Keratinocyte (primary cell): ENCODE measurements at places on chromosomes 16 and 17.
A peak's percentile ranks its signal among the peaks of the same experiment; 100 is the strongest.

- H3K4me3 ChIP-seq = no peak overlapping the region
- H3K27me3 ChIP-seq = no peaks in the 10 kb centered on the region
- no peak for DNase-seq
Observed at GRCh38 chr16:80667925-80668324, 127.1 kb downstream of the DYNLRB2 start.

GRCh38 chr17:58187063-58187462, 5.5 kb upstream of the EPX start:
- peaks cover 15% of the 10 kb centered on the region for H3K4me1 ChIP-seq
- peaks cover 4% of the 10 kb centered on the region for H3K27me3 ChIP-seq
- no peaks in the 10 kb centered on the region for H3K36me3 ChIP-seq
- no peak for DNase-seq
- no peak overlapping the region for H3K4me3 ChIP-seq

DNA sequence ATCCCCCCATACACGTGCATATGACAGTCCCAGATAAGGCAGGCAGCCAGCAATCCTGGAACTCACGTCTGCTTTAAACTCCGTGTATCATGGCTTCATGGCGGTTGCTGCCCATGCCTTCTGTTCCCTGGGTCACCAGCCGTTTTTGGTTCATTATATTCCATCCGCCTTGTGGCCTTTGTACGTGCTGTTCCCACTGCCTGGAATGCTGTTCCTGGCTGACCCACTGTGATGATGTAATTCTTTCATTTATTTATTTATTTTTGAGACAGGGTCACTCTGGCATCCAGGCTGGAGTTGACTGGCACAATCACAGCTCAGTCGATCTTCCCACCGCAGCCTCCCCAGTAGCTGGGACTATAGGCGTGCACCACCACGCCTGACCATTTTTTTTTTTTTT, 136.7 kb upstream of the GSE1 start:
- H3K4me3 ChIP-seq = no peak overlapping the region
- H3K27ac ChIP-seq = no peak overlapping the region
- peaks cover 16% of the 10 kb centered on the region for H3K27me3 ChIP-seq
- H3K36me3 ChIP-seq = no peaks in the 10 kb centered on the region
- H3K4me1 ChIP-seq = peaks cover 9% of the 10 kb centered on the region

DNA sequence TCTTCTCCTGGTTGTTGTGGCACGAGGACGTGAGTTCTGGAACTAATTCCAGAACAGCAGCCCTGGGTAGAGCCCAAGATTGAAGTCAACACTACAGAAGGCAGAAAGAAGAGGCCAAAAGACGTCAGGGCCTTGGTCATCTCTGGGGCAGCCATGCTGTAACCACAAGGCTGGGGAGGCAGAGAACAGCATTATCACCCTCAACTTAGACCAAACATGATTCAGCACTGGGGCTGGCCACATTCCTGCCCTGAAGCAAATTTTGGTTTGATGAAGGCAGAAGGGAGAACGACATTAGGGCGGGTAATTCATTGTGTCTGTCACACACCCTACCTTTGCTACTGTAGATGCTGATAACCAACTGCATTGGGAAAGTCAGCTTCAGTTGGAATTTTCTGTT, 9.7 kb upstream of the ALOX15B start:
- no peaks in the 10 kb centered on the region for H3K36me3 ChIP-seq
- peak overlapping the region; percentile 9 for H3K4me3 ChIP-seq
- DNase-seq = no peak
- no peak overlapping the region for H3K27ac ChIP-seq

GRCh38 chr16:22397464-22397863, 23.0 kb upstream of the CDR2 start:
- no peak for DNase-seq
- H3K4me1 ChIP-seq = peaks cover 27% of the 10 kb centered on the region
- H3K27ac ChIP-seq = no peak overlapping the region
- no peaks in the 10 kb centered on the region for H3K36me3 ChIP-seq
- H3K4me3 ChIP-seq = no peak overlapping the region

- H3K36me3 ChIP-seq = no peaks in the 10 kb centered on the region
- no peak for DNase-seq
- H3K27me3 ChIP-seq = no peaks in the 10 kb centered on the region
- no peaks in the 10 kb centered on the region for H3K4me1 ChIP-seq
Observed at GRCh38 chr16:88500255-88500661, 47.2 kb downstream of the ZFPM1 start.

DNA sequence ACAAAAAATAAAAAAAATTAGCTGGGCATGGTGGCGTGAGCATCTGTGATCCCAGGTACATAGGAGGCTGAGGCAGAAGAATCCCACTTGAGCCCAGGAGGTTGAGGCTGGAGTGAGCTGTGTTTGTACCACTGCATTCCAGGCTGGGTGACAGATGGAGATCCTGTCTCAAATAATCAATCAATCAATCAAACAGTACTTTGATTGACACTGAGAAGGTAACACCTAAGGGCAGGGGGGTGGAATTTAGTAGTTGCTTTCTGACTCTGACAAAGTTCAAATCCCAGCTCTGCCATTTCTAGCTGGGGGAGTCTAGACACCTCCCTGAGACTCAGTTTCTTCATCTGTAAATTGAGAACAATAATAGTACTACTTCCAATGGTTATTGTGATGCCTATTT, 12.0 kb downstream of the SSH2 start:
- H3K4me1 ChIP-seq = peaks cover 20% of the 10 kb centered on the region
- H3K27ac ChIP-seq = no peak overlapping the region
- H3K27me3 ChIP-seq = no peaks in the 10 kb centered on the region
- H3K36me3 ChIP-seq = no peaks in the 10 kb centered on the region

- no peak overlapping the region for H3K4me3 ChIP-seq
- peaks cover 7% of the 10 kb centered on the region for H3K4me1 ChIP-seq
- no peaks in the 10 kb centered on the region for H3K27me3 ChIP-seq
- no peaks in the 10 kb centered on the region for H3K36me3 ChIP-seq
- DNase-seq = no peak
Observed at GRCh38 chr16:19104607-19105006, 9.2 kb upstream of the ITPRIPL2 start.

DNA sequence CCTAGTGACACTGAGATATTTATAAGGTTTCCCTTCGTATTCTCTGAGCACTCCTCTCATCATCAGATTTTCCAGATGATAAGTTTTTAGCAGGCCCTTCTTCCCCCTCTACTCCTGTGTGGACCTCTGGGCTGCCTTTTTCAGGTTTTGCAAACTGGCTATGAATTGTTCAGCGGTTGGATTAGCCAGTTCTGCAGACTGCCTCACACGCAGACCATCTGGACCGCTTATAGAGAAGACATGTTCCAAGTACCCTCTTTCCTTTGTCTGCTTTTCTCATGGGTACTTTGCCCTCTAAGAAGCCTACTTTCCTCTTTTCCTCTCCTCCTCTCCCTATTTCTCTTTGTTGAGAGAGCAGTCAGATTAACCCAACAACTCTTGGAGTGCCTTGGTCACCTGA, 111.6 kb downstream of the GRIN2A start:
- no peaks in the 10 kb centered on the region for H3K4me1 ChIP-seq
- peaks cover 6% of the 10 kb centered on the region for H3K27me3 ChIP-seq
- no peak overlapping the region for H3K27ac ChIP-seq
- H3K4me3 ChIP-seq = no peak overlapping the region
- DNase-seq = no peak

DNA sequence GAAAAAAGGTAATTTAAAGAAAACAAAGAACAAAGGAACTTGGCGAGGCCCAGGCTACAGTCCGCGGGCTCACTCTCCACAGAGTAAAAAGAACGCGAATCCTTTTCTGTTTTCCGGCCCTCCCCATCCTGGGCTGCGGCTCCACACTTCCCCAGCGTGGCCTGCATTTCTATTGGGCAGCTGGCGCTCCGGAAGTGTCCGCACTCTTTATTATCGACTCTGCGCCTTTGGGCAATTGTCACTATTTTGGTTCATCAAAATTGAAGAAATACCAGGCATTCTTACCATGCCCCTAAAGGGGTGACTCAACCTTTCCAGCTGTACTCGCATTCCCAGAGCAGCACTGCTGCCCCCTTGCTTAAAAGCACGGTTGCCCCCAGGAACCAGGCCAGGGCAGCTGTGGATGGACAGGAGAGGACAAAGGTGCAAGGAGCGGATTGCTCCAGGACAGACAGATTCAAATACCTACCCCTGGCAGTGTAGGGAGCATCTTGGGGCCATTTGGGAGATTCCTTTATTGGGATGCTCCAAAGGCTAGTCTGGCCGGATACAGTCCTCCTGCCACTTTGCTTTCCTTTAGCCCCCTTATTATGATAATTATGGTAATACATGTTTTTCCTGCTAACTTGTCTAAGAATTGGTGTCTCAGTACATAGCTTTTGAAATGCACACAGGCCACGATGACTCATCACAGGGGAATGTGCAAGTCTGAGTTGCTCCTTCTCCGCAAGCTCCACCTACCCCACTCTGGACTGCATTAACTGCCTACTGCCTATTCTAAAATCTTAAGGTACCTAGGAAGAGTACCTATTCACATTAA, 985 bp upstream of the SLFN12 start:
- no peaks in the 10 kb centered on the region for H3K36me3 ChIP-seq
- H3K27ac ChIP-seq = peak overlapping the region; percentile 70
- H3K4me1 ChIP-seq = peaks cover 8% of the 10 kb centered on the region
- DNase-seq = peak; percentile 98
- peak overlapping the region; percentile 47 for H3K4me3 ChIP-seq

DNA sequence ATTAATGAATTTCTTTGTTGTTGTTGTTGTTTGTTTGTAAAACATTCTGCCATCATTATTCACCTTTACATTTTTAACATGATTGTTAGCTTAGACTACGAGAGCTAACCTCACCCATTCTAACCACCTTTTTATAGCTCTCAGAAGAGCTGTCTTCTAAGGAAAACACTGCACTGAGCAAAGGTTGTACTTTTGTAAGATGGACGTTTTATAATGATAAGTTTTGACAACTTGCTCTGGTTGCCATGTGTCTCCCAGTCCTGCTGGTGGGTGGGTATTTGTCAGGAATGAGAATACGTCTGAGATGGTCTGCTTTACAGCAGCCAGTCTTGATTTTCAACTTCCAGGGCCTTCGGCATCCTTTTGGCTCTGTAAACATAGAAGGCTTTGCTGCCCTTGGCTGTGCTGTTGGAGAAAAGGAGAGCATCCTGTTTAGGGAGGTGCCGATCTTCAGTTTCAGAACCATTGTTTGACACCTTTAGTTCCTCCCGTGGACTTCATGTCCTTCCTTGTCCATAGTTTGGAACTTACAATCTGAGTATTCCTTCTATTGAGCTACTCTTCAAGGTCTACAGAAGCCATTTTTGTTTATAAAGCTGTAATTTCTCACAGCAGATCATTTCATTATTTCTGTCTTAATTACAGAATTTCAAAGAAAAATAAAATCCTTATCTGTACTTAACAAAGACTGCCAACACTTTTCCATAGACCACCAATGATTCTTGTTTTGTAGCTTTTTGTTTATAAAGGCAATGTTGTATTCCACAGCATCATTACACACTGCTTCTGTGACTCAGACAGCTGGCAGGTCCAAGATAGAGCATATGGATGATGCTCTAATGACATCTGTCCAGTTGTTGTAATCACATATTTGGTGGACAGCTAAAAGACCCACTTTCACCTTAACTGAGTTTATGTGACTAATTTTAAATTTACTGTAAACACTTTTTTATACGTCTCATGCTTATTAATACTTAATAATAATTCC, 270.1 kb upstream of the TBX2 start:
- no peaks in the 10 kb centered on the region for H3K27me3 ChIP-seq
- no peak overlapping the region for H3K4me3 ChIP-seq

DNA sequence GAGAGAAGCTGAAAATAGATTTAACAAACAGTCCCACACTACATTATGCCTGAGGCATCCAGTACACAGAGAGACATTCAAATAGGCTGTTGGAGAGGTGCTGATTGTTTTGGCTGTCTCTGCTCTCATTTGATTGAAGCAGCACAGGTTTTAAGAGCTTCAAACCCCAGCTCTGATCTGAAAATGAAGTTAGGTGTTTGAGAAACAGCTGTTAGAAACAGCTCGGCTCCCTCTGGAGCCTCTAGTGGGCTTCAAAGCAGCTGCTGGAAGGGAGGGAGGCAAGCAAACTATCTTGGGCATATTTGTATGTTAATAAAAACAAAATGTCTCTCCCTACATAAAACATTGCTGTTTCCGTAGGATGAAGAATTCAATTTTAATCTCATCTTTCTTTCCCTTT, 607.3 kb upstream of the GOT2 start:
- no peaks in the 10 kb centered on the region for H3K27me3 ChIP-seq
- no peaks in the 10 kb centered on the region for H3K36me3 ChIP-seq
- no peak overlapping the region for H3K27ac ChIP-seq
- no peak overlapping the region for H3K4me3 ChIP-seq

GRCh38 chr17:58658804-58659713, 32.8 kb downstream of the TEX14 start:
- H3K4me1 ChIP-seq = peaks cover 6% of the 10 kb centered on the region
- H3K27ac ChIP-seq = peak overlapping the region; percentile 99
- peaks cover 3% of the 10 kb centered on the region for H3K27me3 ChIP-seq
- H3K36me3 ChIP-seq = no peaks in the 10 kb centered on the region
- DNase-seq = peak; percentile 91

DNA sequence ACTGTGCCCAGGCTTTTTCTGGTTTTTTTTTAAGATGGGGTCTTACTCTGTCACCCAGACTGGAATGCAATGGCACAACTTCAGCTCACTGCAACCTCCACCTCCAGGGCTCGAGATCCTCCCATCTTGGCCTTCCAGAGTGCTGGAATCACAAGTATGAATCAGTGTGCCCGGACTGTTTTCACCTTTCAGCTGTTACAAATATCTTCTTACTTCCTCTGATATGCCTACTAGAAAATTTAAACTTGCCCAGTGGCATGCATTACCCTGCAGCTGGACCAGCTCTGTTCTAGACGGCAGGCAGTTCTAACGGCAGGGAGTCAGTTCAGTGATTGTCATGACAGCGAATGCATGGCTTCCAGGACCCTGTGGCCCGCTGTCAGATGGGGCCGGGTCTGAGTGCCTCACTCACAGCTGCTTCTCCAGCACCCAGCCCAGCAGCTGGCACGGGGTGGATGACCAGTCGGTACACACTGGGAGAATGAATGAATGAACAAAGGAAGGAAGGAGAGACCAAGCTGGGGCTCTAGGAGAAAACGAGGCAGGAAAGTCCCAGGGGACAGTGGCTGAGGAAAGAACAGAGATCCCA, 28.0 kb upstream of the LITAF start:
- H3K4me3 ChIP-seq = no peak overlapping the region
- no peak for DNase-seq
- no peaks in the 10 kb centered on the region for H3K36me3 ChIP-seq
- no peaks in the 10 kb centered on the region for H3K27me3 ChIP-seq

DNA sequence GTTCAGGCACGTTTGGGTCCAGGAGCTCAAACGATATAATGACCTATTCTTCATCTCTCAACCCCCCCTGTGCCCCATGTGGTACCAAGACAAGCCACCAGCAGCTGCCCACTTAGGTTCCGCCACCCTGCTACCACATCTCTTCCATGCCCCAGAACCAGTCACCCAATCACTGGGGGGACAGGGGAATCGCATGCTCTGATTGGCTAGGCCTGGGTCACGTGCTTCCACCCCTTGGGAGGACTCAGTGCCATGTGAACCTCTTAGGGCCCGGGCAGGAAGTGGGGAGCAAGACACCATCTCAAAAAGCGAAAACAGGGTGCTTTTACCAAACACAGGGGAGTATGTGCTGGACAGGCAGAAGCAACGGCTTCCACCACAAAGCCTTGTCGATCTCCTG, 91.3 kb downstream of the KATNIP start:
- no peaks in the 10 kb centered on the region for H3K27me3 ChIP-seq
- H3K4me3 ChIP-seq = no peak overlapping the region
- no peak for DNase-seq
- H3K36me3 ChIP-seq = peaks cover 6% of the 10 kb centered on the region
- peaks cover 7% of the 10 kb centered on the region for H3K4me1 ChIP-seq

- H3K27me3 ChIP-seq = no peaks in the 10 kb centered on the region
- peak overlapping the region; percentile 89 for H3K27ac ChIP-seq
- peaks cover 3% of the 10 kb centered on the region for H3K36me3 ChIP-seq
Observed at GRCh38 chr17:77280304-77281121, 139.7 kb downstream of the SEC14L1 start.
